ENCODE measurements at places on chromosomes 6 and 20.

- no peak for DNase-seq
Measured at GRCh38 chr20:44533928-44534327, 12.1 kb upstream of the SERINC3 start.

DNA sequence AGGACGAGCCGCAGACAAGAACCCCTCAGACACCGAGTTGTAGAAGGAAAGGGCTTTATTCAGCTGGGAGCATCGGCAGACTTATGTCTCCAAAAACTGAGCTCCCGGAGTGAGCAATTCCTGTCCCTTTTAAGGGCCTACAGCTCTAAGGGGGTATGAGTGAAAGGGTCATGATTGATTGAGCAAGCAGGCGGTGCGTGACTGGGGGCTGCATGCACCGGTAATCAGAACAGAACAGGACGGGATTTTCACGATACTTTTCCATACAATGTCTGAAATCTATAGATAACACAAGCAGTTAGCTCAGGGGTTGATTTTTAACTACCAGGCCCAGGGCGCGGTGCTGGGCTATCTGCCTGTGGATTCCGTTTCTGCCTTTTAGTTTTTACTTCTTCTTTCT lies 226.4 kb upstream of the PLCB4 start:
- no peak for DNase-seq

DNA sequence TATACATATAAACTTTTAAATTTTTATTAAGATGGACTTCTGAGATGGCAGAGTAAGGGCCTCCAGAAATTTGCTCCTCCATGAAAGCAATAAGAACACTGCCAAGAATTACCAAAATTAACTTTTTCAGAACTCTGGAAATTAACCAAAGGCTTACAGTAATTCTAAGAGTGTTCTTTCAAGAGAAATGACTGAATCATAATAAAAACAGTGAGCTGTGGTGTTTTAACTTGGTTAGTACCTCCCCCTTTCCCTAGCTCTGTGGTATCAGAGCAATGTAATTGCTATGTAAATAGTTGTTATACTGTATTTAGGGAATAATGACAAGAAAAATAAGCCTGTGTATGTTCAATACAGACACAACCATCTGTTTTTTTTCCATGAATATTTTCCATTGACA lies 19.0 kb downstream of the HECA start:
- no peak for DNase-seq

- no peak for DNase-seq
Measured at GRCh38 chr20:34907616-34908469, 31.4 kb downstream of the ACSS2 start.

DNA sequence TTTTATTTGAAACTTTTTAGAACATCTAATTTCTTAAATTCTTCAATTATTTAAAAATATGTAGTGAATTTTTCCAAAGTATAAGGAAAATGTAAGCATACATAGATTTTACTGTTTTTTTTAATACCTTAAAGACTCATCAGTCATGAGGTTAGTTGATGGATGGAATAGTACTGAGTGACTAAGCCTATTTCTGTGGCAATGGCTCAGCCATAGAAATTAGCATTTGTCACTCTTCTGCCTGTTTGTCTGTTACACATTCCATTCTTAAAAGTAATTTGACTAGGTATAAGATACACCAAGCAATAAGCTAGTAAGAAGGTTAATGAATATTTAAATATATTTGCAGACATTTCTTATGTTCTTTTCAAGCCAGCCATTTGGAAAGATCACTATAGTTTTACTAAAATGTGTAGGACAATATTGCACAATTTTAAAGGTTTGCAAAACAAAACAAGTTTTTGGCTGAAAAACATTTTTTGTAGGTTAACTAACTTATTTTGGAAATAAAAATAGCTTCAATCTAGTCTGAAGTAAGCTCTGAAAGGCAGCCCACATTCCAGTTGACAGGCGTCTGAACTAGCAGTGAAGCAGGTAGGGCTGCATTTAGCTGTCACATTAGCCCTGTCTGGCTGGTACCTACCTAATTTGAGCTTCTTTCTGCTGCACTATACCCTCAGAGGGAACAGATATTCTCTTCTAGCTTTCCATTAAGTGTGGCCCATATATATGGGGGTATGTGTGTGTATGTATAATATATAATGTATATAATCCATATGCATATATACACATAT lies 385.7 kb downstream of the GRIK2 start:
- peak; percentile 54 for DNase-seq

DNA sequence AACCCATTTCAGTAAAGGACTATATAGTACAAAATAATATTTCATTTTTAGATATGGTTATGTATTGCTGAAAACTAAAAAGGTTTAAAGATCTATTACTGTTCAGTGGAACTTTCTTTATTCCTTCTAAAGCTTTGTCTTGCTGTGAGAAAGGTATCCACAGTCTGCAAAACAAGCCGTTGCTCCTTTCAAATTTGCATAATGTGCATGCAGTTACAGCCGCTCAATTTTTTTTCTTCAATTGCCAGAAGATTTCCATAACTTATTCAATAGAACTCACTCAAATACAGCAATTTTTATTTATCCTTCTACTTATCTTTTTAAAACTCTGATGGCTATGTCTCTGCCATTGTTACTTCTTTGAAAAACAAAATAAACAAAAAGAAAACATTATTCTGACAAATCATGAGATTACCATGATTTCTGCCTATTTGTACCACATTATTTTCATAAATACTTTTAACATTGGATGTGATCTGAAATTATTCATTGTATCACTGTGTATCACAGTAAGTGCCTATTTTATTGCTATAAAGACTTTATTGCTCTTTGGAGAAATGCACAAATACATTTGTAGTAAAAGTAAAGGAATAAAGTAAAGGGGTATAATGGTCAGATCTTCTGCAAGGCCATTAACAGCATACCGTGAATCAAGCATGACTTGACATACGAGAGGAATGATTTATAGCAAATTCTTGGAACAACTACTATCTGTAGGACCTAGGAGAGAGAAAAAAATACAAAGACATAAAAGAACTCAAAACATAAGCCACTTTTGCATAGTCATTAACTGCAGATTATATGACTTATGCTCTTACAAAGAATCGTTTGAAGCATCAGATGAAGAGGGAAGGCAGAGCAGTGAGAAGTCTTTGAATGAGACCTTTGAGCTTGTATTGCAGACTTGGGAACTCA lies 29.6 kb upstream of the HBS1L start:
- DNase-seq, result no peak

GRCh38 chr6:31763619-31763940 lies 1.1 kb downstream of the SAPCD1 start:
- no peak for DNase-seq

Measured in inflammatory macrophage treated with lipopolysaccharide for 4 hours (primary cell).